Stimulated activated CD8-positive, alpha-beta memory T cell treated with anti-CD3 and anti-CD28 coated beads, Interleukin-15, amount 100 ng/mL, for 48 hours (primary cell): ENCODE measurements at places on chromosomes 3 and 15.

- DNase-seq = no peak
Measured at GRCh38 chr3:53880396-53881345, 1.3 kb downstream of the ACTR8 start.

GRCh38 chr3:127056281-127056680 lies 73.4 kb downstream of the PLXNA1 start:
- no peak for DNase-seq

- DNase-seq = no peak
Measured at GRCh38 chr15:73982222-73982962, 9.7 kb downstream of the STOML1 start.

GRCh38 chr3:117499189-117499870 lies 789.8 kb downstream of the TUSC7 start:
- DNase-seq = no peak

DNA sequence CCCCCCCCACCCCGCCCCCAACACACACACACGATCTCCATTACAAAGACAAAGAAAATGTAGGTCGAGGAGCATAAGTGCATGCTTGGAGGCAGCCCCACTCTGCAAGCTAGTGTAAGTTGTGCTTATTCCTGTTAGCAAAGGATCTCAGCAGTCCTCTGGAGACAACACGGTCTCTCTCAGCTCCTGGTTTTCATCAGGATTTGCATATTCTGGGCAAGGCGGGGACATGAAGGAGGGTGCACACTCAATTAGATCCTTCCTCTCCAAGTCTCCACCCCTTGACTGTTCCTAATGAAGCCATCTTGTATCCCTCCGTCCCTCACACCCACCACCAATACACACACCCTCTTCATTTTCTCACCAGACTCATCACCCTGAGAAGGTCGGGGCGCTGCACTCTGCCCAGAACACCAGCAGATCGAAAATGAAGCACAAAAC lies 63.8 kb downstream of the MRPL46 start:
- DNase-seq = no peak

GRCh38 chr3:151675858-151676615 lies 57.7 kb upstream of the AADACL2 start:
- DNase-seq = no peak

DNA sequence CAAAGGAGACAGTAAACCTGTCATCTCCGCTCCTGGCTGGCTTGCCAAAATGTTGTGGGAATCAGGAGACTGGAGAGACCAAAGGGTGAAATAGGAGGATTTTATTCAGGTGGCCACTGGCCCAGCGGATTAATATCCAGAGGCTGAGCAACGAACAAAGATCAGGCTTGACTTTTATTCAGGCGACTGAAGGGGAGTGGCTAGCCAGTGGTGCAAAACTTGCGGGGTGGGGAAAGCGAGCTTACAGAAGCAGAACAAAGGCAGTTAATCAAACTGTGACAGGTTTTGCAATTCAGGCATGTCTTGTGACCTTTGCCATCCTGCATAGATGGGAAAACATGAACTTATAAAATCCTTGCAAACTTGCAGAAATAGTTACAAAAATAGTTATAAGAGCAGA lies 19.8 kb upstream of the ACAD9 start:
- DNase-seq = no peak

- no peak for DNase-seq
Measured at GRCh38 chr15:69410248-69410874, 3.8 kb upstream of the KIF23 start.

DNA sequence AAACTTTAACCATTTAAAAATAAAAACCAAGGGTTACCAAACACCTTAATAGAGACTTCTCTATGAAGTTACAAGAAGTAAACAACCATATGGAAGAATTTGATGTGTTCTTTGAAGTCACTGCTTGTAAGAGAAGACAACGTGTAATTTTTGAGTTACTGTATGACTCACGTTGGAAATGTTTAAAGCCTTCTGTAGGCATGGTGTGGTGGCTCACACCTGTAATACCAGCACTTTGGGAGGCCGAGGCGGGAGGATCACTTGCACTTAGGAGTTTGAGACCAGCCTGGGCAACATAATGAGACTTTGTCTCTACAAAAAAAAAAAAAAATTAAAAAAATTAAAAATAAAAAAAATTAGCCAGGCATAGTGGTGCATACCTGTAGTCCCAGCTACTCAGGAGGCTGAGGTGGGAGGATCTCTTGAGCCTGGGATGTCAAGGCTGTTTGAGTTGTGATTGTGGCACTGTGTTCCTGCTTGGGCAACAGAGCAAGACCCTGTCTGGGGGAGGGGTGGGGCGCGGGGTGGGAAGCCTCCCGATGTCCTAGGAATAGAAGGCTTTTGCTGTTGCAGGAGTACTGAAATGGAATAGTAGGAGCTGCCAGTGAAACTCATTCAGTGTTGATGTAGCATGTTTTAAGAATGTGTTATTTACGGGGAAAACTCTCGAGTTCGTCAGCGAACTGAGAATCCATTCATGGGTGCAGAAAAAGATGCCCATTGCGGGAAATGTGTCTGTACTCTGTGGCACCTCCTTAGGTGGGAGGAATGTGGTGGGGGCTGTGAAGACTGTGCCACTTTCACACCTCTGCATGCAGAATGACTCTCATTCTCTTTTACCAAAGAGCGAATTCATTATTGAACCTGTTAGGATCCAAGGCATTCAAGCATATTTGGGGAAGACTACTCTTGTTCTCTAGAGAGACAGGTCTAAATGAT lies 134.2 kb downstream of the FNDC3B start:
- DNase-seq = no peak

- no peak for DNase-seq
Measured at GRCh38 chr15:41241221-41241964, 10.3 kb downstream of the CHP1 start.

- DNase-seq = no peak
Measured at GRCh38 chr15:53534105-53534839, 225.2 kb downstream of the WDR72 start.

DNA sequence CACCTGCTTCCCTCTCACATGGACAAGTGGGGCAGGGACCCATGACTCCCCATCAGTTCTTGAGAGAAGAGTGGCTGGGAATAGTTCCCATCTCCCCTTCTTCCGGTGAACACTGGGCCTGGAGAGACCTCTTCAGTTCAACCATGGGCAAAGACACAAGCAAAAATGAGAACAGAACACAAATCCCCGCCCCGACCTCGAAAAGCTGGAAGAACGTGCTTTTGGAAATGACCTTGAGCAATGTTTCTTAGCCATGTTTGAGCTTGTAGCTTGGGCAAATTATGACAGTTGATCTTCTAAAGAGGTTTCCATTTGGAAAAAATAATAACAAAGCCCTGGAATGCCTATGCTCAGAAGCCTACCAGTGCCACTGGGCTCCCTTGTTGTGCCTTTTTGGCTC lies 59.0 kb downstream of the FAM174B start:
- DNase-seq = no peak

DNA sequence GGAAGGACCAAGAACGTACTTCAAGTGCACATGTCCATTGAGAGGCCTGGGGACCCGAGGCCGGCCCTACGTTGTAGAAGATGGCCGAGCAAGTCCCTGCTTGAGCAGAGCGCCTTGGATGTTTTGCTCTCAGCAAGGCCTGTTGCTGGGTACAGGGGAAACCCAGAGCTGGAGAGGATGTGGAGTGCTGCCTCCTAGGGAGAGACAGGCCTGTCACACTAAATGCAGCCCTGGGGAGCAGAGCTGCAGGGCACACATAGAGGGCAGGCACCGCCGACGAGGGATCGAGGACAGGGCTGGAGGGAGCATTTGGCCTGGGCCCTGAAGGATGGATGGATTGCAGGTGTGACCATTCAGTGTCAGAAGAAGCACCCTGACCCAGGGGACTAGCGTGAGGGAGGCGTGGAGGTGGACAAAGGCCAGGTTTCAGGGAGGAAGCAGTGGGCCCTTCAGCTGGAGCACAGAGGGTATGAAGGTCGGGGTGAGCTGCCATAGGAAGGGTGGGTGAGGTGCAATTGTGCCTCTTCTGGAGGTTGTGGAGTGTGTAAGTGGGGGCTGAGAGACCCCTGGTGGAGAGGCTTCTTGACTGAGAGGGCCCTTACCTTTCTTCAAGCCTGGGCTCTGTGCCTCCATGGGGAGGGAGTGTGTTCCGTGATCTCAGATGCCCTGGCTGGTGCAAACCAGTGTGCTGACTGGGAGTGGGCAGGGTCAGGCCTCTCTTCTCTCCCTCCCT lies 142.4 kb downstream of the CHDH start:
- no peak for DNase-seq

DNA sequence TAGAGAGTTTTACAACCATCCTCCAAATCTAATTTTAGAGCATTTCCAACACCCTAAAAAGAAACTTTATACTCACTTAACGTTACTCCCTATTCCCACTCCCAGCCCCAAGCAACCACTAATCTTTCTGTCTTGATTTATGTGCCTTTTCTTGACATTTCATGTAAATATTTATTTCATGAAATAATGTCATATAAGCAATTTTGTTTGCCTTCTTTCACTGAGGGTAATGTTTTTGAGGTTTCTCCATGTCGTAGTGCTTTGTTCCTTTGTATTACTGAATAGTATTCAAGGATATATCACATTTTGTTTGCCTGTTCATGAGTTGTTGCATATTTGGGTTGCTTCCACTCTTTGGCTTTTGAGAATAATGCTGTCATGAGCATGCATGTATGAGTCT lies 155.4 kb upstream of the PLAAT1 start:
- no peak for DNase-seq

- peak; percentile 9 for DNase-seq
Measured at GRCh38 chr15:89654847-89655805, at the start of gene KIF7. Gene KIF7, minus strand, starts transcription at chr15:89655467. Its CDS starts 2,537 bp downstream, at chr15:89652930.

GRCh38 chr3:34842706-34843480 lies 796.4 kb upstream of the ARPP21 start:
- DNase-seq = no peak

GRCh38 chr3:30401971-30402370 lies 204.4 kb upstream of the TGFBR2 start:
- no peak for DNase-seq

- DNase-seq = no peak
Measured at GRCh38 chr15:75694241-75695182, 18.1 kb downstream of the CSPG4 start.

- no peak for DNase-seq
Measured at GRCh38 chr15:60554494-60554893, 75.6 kb upstream of the ICE2 start.

GRCh38 chr3:198071602-198072287 lies 111.7 kb downstream of the LMLN start:
- peak; percentile 45 for DNase-seq

DNA sequence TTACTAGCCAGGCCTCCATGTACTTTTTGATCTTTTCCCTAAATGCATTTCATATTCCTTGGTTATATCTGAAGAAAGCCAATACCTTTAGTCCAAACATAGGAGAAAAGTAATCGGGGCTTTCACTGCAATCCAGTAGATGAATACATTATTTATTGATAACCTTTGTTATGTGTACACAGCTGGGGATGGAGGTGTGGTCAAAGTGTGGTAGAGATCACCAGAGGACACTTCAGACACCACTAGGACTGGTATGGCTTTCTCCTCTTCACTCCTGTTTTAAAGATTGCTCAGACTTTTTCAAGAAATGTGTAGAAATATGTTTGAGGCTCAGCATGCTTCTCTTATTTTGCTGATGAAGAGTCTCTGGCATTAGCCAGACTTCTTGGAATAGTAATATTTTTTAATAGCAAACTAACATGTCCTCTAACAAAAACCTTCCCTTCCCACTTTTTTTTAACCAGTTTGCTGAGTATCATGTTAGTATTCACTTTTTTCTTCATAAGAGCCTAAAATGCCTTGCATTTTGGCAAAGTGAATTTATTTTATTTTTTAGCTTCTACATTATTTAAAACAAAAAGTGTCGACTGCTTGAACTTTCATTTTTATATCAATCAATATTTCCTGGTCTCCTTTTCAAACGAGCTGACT lies 65.6 kb upstream of the MBNL1 start:
- no peak for DNase-seq

DNA sequence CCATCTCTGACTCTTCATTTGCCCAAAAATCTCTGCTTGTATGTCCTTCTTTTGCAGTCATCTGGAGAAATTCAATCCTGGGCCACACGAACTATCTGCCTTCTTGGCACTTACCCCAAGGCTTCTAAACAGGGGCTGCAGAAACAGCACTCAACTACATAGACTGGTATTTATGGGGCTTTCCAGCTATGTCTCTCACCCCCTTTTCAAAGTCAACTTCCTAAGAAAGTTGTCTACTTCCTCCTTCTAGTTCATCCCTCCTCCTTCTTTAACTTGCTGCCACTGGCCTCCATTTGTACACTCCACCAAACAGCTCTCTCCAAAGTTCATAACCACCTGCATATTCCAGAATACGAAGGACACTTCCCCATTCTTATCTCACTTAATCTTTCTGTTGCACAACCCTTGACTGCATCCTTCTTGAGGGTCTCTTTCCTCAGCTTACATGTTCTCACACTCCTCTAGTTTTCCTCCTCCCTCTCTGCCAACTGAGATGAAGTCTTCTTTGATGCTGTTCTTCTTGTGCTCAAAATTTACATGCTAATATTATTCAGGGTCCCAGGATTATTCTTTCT lies 55.2 kb downstream of the PLD1 start:
- DNase-seq = no peak
